ENCODE measurements at places on chromosomes 13 and 19.

DNA sequence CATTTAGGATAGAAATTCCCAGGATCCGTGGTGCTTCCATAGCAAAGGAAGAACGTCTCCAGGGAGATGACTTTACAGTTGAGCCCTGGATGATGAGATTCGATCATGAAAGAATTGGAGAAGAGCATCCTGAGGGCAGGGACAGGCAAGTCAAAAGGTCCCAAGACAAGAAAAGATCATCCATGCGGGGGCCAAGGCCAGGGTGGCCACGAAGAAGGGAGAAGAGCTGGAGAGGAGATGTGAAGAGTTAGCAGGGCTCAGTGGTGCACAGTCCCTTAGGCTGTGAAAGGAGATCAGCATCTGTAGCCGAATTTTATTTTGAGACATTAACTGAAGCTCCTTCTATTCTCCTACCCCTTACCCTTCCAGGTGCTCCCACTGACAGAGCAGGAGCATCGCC is 28.9 kb downstream of the OR10H4 start:
- DNase-seq = no peak

DNA sequence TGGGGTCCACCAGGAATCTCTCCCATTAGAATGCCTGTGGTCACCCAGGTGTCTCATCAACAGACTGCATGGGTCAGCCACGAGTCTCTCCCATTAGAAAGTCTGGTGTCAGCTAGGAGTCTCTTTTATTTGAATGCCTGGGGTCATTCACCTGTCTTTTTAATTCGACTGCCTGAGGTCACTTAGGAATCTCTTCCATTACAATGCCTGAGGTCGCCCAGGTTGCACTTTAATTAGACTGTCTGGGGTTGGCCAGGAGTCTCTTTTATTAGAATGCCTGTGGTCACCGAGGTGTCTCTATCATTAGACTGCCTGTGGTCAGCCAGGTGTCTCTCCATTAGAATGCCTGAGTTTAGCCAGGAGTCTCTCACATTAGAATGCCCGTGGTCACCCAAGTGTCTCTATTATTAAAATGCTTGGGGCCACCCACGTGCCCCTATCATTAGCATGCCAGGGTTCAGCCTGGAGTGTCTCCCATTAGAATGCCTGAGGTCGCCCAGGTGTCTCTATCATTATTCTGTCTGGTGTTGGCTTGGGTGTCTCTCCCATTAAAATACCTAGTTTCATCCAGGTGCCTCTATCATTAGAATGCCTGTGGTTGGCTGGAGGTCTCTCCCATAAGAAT is 1474.3 kb downstream of the UQCRFS1 start:
- no peak for DNase-seq

- DNase-seq = no peak
Measured at GRCh38 chr19:54458648-54459281, 4.8 kb downstream of the LENG9 start.

GRCh38 chr13:40389081-40389641 is 277.3 kb downstream of the FOXO1 start:
- DNase-seq = no peak

DNA sequence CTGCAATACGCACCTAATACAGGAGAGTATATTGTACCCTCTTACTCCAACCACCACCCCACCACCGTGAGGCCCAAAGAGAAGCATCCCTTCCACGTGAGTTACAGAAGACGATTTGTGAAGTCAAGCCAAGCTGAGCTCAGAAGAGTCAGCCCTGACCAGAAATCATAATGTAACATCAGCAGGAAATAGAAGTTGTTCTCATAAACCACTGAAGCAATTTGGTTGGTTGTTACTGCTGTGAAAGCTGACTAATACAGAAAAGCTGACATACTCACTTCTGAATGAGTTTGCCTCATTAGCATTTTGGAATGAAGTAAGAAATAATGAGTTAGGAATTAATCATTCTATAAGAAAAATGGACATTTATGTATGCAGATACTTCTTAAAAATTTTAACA is 749.4 kb upstream of the SLC10A2 start:
- DNase-seq = no peak

- DNase-seq = no peak
Measured at GRCh38 chr13:109180905-109181425, 551.6 kb downstream of the MYO16 start.

DNA sequence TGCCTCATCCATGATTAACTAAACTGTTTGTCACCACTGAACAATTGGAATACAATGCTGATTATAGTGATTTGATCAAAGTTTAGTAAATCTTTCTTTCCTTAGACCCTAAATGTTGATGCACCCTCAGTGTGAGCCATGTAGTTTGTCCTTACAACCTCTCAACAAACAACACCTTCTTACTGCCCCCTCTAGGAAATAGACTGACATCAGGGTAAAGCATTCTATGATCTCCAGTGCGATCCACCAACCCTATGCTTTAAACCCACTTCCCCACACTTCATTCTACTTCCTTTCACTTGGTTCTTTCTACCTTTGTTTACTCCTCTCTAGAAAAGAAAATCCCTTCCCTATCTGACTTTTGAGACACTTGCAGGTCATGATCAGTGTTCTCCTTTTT is 1842.5 kb upstream of the PRR20A start:
- no peak for DNase-seq

Data from NCI-H748 treated with DMSO at 0.1 percent for 48 hours (cell line).